ENCODE measurements at places on chromosomes 2 and 18. TPM values are rescaled to one million over a fixed set of nuclear protein-coding genes. Genes with fewer than 3 reads are reported as not detected.

The NEMP2 gene
- total RNA-seq, result 4.9 TPM

The LYPD6 gene
- total RNA-seq, result 10.2 TPM

The SPDYA gene
- 0.54 TPM for total RNA-seq

- no peak overlapping the region for H3K4me3 ChIP-seq
- no peak overlapping the region for H3K27ac ChIP-seq
- H3K4me1 ChIP-seq, result peaks cover 29% of the 10 kb centered on the region
These were observed 10.1 kb downstream of the CTIF start for GRCh38 chr18:48548921-48549320.

- no peaks in the 10 kb centered on the region for H3K36me3 ChIP-seq
- H3K4me1 ChIP-seq, result no peaks in the 10 kb centered on the region
- H3K27ac ChIP-seq, result no peak overlapping the region
- H3K4me3 ChIP-seq, result no peak overlapping the region
These were observed 23.4 kb downstream of the NEMP2 start for GRCh38 chr2:190511104-190511503.

- H3K4me3 ChIP-seq, result peak within 1 kb of the TSS; percentile 94
- peak within 1 kb of the TSS; percentile 100 for H3K27ac ChIP-seq
- no peaks in the 10 kb centered on the region for H3K27me3 ChIP-seq
- peaks cover 3% of the 10 kb centered on the region for H3K4me1 ChIP-seq
These were observed at the start of gene TIA1 for GRCh38 chr2:70248181-70248847. Gene TIA1, minus strand, starts transcription at chr2:70248628. Its CDS starts 198 bp downstream, at chr2:70248430.

GRCh38 chr2:226660526-226660925, 139.1 kb downstream of the IRS1 start:
- no peaks in the 10 kb centered on the region for H3K27me3 ChIP-seq
- no peaks in the 10 kb centered on the region for H3K4me1 ChIP-seq
- no peaks in the 10 kb centered on the region for H3K36me3 ChIP-seq
- H3K27ac ChIP-seq, result no peak overlapping the region
- no peak overlapping the region for H3K4me3 ChIP-seq

DNA sequence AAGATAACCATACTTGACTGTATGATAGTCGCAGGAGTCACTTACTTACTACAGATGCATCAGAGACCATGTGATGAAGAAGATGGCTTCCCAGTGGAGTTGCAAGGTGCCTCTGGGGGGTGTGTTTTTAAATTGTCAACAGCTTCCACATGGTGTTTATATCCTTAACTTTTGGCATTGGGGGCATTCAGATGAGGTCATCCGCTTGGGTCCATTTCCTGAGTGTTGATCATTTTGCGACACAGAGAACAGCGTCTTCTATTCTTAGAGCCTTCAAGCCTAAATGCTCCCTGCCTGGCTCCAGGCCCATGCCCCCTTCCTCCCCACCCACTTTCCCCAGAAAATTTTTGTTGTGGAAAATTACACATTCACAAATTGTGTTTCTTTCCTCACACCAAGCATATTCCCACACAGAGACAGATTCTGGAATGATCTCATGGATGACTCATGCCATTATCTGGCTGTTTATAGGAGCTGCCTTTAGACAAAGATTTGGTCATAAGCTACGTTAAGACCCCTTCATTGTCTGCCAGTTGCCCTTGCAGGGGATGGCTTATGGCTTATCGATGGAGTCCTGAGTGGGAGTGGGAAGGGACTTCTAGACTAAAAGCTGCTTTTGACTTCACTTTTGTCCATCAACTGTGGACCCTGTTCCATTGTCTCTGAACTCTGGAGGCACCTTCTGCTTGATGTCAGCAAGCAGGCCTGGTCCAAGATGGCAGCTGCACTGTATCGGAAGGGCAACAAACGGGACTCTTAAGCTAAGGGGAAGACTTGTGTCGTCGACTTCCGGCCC, 91.8 kb downstream of the CABLES1 start:
- H3K4me3 ChIP-seq, result no peak overlapping the region
- no peaks in the 10 kb centered on the region for H3K27me3 ChIP-seq
- no peaks in the 10 kb centered on the region for H3K36me3 ChIP-seq
- no peak overlapping the region for H3K27ac ChIP-seq
